Natural killer cell treated with Interleukin-12 subunit alpha and Interleukin-12 subunit beta and Interleukin-15 and Interleukin-18, amount 100 ng/mL, for 72 hours (primary cell): ENCODE measurements at places on chromosomes 16 and 17. TPM values are rescaled to one million over a fixed set of nuclear protein-coding genes. Genes with fewer than 3 reads are reported as not detected.
A peak's percentile ranks its signal among the peaks of the same experiment; 100 is the strongest.

The PLEKHG4 gene
- total RNA-seq, result 8.7 TPM

DNA sequence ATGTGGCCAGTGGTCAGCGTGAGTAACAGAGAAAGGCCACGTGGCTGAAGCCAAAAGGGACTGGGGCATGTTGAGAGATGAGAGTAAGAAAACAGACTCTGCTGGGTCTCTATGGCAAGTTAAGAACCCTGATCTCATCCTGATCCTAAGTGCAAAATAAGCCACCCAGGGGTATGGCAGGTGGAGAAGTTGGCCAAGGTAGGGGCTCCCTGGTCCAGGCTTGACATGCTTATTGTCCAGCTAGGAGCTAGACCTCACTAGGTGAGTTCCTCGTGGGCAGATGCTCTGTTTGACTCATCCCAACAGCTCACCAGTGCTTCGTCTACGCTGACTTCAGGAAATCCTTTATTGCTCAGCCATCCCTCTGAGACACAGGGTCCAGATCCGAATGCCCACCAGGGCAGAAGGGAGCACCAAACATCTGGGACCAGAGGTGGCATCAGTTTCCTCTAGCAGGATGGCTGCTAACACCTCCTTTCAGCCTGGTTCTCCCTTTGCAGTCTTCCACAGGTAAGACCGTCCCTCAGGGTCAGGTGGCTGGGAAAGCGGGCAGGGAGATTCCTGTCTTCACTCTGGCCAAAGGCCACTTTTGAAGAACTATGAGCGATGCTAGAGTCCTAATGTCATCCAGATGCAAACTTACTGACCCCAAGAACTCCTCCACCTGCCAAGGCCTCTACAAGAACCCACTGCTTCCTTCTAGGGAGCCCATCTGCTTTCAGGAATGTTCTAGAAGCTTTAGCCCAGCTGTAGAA, 99.5 kb downstream of the CDYL2 start:
- H3K4me3 ChIP-seq, result no peak overlapping the region
- H3K27me3 ChIP-seq, result no peaks in the 10 kb centered on the region
- no peak overlapping the region for H3K27ac ChIP-seq

DNA sequence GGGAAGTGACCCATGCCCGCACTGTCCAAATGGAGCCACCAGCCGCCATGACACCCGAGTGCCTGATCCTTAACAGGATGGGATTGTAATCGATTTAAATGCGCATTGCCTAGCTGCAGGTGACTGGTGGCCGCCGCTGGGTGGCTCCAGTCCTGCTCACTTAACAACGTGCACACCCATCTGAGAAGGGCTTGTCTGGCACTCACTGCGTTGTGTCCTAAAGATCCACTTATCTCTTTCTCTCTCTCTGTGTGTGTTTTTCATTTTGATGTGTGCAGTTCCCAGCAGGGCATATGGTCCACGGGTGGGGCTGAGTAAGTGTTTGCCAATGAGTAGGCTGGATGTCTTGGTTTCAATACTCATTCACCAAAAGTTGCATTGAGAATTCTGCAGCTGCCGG, 80.6 kb downstream of the IRF8 start:
- no peak overlapping the region for H3K27ac ChIP-seq
- H3K4me1 ChIP-seq, result peaks cover 33% of the 10 kb centered on the region
- H3K27me3 ChIP-seq, result peaks cover 7% of the 10 kb centered on the region
- no peaks in the 10 kb centered on the region for H3K36me3 ChIP-seq
- no peak overlapping the region for H3K4me3 ChIP-seq

GRCh38 chr16:66585481-66586239, 6.4 kb downstream of the CMTM2 start:
- no peaks in the 10 kb centered on the region for H3K36me3 ChIP-seq
- H3K4me3 ChIP-seq, result no peak overlapping the region
- H3K4me1 ChIP-seq, result peaks cover 18% of the 10 kb centered on the region
- H3K27me3 ChIP-seq, result no peaks in the 10 kb centered on the region
- no peak overlapping the region for H3K27ac ChIP-seq

The KRT40 gene
- not detected for total RNA-seq

DNA sequence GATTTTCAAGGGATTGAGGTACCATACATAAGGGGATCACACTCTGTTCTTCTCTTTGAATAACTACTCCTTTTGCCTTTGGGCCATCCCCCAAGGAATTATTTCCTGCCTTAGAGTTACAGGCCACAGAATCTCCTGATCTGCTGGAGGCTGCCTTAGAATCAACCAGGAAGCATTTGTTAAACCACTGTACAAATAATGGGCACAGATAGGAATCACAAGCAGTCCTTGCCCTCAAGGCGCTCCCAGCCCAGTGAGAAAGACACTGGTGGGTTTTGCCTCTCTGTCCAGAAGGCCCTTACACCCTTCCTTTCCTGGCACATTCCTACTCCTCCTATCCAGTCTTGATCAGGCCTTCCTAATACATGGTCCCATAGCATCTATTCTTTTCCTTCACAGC, 45.9 kb downstream of the MRTFB start:
- H3K4me3 ChIP-seq, result no peak overlapping the region
- peaks cover 2% of the 10 kb centered on the region for H3K4me1 ChIP-seq
- no peak for DNase-seq

DNA sequence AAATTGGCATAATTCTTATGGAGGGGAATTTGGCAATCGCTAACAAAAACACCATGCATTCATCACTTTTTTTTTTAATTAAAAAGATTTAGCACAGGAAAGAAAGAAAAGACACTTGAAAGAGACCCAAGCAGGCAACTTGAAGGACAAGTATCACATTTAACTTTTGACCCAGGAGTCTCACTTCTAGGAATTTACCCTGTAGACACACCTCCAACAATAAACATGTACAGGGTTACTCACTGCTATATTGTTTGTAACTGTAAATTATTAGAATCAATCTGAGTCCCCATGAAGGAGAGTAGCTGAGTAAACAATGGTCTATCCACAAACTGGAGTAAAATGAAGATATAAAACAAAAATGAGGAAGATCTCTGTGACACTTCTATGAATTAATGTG, 10.1 kb downstream of the KIAA0753 start:
- H3K27me3 ChIP-seq, result no peaks in the 10 kb centered on the region
- no peak for DNase-seq
- H3K4me1 ChIP-seq, result peaks cover 9% of the 10 kb centered on the region
- H3K4me3 ChIP-seq, result no peak overlapping the region
- peak overlapping the region; percentile 30 for H3K27ac ChIP-seq
- H3K36me3 ChIP-seq, result peaks cover 33% of the 10 kb centered on the region

GRCh38 chr17:79739148-79740062, 8.7 kb downstream of the ENPP7 start:
- no peak overlapping the region for H3K4me3 ChIP-seq
- H3K27me3 ChIP-seq, result peaks cover 18% of the 10 kb centered on the region
- DNase-seq, result no peak
- H3K4me1 ChIP-seq, result peaks cover 2% of the 10 kb centered on the region
- no peaks in the 10 kb centered on the region for H3K36me3 ChIP-seq

DNA sequence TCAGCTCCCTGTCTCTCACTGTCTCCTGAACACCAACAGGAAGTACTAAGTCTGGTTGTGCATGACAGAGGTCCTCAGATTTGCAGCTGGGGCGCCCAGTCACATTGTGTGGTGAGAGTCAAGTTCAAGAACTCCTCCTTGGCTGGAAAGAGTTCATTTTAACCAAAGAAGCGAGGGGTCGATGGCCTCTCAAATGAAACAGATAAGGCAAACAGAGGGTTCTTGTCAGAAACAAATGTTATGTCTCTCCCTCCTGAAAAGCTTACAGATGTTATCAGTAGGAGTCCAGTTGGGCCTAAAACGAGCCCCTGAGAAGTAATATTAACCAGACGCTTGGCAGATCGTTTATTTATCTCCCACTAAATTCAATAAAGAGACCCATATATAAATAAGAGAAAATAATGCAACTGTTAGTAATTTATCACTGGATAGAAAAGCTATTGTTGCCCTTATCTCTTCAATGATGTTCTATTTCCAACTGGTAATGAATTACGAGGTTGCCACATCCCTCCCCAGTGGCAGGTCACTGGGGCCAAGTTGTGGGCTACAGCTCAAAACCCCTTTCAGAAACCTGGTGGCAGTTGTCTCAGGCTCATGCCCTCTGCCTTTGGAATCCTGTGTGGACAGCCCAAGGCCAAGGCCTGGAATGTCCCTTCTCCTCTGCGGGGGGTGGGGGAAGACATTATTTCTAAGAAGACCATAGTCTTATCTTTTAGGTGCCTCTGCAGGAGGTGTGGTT, 307.5 kb upstream of the DYNLRB2 start:
- no peak overlapping the region for H3K4me3 ChIP-seq
- H3K27me3 ChIP-seq, result no peaks in the 10 kb centered on the region
- H3K36me3 ChIP-seq, result no peaks in the 10 kb centered on the region
- DNase-seq, result no peak

The GJC1 gene
- total RNA-seq, result 1.4 TPM

The TBC1D28 gene
- not detected for total RNA-seq

The AATK gene
- 7.6 TPM for total RNA-seq

The BRD7 gene
- total RNA-seq, result 64.1 TPM

- H3K4me1 ChIP-seq, result peaks cover 10% of the 10 kb centered on the region
- H3K36me3 ChIP-seq, result no peaks in the 10 kb centered on the region
- no peak overlapping the region for H3K27ac ChIP-seq
- DNase-seq, result no peak
- no peaks in the 10 kb centered on the region for H3K27me3 ChIP-seq
Observed at GRCh38 chr16:12757546-12757945, 46.1 kb downstream of the CPPED1 start.
